ENCODE measurements at places on chromosomes 7 and 10.
A peak's percentile ranks its signal among the peaks of the same experiment; 100 is the strongest.

GRCh38 chr7:53350241-53350640, 314.8 kb downstream of the POM121L12 start:
- no peak for DNase-seq

DNA sequence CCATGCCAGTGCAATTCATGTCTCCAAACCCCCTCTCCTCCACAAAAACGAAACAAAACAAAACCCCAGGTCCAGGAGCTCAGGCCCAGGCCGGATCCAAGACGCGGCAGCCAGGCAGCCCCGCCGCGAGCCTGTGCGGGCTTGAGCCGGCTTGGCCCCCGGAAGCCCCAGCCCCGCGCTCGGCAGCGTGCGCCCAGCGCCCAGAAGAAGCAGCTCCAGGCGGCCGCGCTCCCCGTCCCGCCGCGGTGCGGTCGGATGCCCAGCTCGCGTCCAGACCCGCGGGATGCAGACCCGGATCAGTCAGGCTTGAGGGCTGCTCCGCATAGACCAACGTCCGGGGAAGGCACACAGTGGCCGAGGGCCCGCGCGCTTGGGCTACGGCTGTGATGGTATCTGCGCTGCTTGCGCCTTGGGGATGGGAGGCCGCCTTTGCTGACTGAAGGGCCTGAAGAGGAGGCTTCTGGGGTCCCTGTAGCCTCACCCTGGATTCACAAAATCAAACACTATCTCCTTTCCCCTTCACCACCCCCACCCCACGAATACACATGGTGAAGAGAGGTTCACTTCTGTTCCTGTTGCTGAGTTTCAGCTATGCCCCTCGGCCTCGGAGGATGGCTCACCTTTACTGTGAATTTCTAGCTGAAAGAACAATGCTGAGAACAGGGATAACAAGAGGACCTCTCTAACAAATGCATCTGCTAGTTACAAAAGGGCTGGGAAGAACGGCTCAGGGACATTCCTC, 79.9 kb upstream of the EN2 start:
- no peak for DNase-seq

DNA sequence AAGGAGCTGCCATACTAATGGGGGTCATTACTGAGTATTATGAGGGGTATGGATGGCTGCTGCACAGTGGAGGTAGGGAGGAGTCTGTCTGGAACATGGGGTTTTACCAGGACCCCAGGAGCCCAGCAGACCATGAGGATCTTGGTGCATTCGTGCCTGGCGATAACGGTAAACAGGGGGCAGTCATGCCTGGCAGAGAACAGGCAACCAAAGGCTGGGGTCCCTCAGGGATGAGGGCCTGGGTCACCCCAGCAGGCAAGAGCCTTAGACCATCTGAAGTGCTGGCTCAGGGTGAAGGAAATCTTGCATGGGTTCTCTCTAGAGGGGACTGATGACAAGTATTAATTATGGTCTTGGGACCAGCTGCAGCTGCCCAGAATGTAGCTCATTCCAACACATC, 46.1 kb downstream of the MYL10 start:
- DNase-seq = no peak

DNA sequence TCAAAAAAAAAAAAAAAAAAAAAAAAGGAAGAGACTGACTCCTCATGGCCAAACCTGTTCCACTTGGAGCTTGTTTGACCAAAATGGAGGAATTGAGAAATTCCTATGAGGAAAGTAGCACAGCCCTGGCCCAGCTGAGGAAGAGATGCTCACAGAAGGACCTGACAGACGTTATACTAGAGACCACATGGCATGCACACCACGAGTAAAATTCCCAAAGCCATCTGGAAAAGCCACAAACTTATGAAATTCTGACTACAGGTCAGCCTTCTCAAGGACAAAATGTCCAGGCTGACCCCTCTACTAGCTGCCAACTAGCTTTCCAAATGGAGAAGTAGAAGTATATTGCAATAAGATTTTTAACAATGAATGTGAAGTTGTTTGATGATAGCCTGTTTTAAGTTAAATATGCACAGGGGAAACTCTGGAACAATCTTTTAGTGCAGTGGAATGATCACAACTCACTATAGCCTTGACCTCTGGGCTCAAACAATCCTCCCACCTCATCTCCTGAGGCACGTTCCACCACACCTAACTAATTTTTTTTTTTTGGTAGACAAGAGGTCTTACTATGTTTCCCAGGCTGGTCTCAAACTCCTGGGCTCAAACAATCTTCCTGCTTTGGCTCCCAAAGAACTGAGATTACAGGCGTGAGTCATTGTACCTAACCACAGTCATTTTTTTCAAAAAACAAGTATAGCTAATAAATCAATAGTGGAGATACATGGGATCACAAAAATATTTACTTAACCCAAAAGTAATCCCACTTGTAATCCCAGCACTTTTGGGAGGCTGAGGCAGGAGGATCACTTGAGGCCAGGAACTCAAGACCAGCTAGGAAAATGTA, 75.7 kb downstream of the AKR1D1 start:
- DNase-seq = no peak

DNA sequence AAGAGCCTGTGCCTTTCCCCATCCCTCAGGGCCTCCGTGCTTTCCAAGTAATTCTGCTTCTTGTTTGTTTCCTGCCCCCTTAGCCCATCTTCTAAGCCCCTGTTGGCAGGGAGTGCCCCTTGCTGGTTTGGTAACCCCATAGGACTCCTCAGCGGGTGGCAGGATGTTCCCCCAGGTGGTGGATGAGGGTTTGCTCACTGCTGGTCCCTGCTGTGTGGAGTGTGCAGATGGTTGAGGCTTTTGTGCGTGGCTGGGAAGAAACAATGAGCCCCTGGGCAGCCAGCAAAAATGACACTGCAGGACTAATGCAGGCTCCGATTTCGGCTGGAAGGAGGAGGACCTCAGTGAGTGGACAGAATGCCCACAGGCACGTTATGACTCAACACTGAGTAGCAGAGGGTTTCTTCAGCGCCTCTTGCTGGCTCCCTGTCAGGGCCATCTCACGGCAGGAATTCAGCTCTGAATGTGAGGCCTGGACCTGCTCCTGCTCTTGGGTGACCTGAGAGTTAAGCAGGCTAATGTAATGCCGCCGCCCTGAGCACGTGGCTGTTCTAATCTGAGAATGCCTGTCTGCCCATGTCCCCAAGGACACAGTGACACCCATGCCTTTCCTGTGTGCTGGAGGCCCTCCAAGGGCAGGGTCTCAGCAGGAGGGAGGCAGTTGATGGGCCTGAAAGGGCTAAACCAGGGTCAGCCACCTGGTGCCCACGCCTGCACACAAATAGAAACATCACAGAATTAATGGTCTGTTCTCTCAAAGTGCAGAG, 16.6 kb downstream of the BAG3 start:
- peak; percentile 36 for DNase-seq

DNA sequence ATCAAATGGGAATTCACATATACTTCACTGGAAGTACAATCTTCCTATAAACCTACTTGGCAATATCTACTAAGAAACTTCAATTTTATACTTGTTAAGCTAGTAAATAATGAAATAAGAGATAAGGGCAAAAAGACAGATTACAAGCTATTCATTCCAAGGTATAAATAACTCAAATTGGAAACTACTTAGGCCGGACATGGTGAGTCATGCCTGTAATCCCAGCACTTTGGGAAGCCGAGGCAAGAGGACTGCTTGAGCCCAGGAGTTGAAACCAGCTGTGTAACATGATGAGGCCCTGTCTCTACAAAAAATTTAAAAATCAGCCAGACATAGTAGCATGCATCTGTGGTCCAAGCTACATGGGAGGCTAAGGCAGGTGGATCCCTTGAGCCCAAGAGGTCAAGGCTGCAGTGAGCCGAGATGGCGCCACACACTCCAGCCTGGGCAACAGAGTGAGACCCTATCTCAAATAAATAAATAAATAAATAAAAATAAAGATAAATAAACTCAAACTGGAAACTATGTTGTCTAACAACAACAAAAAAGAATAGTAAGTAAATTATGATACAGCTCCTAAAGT, 37.6 kb downstream of the ARHGAP21 start:
- no peak for DNase-seq

- DNase-seq = no peak
These were observed 64.3 kb downstream of the MGMT start for GRCh38 chr10:129531195-129531968.

DNA sequence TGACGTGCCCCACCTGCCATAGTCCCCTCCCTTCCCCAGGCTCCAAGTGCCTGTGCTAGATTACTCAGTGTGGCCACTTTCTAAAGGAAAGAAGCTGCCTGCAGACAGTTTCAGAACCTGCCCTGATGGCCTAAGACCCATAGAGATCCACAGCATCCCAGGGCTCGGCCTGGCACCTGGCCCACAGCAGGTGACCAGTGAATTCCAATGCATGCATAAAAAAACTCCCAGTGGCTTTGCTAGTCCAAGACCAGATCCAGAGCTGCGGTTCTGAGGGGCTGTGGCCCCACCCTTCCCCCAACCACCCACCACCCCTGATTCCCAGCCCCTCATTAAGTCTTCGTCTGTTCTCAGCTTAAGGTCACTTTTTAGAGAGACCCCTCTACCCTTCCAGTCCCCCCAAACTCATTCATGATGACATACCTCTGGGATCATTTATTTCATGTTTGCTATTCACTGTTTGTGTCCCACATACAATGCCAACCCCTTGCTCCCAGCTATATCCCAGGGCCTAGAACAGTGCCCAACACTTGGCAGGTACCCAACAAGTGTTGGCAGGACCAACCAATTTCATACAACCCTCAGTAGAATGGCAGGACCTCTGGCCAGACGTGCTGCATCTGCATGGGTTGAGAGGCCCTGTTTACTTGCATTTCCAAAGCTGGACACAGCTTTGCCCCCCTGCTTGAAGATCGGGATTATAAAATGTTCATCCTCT, 118.1 kb downstream of the RGS10 start:
- no peak for DNase-seq

DNA sequence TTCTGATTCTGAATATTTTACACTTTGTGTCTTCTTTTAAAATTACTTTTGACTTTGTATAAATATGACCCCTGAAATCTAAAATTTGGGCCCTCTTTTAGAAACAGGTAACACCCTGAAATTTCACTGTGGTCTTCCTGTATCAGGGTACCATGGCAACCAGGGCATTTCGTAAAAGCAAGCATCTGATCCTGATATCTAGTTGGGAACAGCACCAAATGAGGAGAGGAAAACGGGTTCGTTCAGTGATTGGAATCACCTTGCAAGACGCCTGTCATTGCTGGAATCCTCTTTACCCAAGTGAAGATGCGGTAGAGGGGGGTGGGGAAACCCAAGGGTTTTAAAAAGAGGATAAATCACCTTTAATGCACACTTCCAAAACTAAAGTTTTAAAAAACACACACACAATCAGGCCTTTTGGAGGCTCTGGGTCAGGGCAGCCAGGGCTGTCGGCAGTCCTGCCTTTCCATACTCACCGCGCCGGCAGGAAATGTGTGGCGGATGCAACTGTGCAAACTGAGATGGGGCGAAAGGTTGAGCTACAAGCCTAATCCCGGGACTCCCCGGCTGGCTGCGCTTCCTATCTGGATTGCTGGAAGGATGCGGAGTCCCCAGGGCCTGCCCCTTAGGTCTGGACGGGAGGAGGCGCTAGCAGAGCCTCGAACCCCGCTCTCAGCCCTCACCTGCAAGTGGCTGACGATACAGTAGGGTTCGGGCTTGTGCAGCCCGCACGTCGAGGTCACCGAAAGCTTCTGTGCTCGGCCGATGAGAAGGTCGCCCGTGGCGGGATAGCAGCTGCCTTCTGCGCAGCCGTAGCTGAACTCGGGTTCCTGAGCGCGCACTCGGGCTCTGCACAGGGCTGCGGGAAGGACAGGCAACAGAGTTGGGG, 1.8 kb downstream of the LAMB1 start:
- DNase-seq = no peak
